ENCODE measurements at places on chromosomes 1 and 21.

DNA sequence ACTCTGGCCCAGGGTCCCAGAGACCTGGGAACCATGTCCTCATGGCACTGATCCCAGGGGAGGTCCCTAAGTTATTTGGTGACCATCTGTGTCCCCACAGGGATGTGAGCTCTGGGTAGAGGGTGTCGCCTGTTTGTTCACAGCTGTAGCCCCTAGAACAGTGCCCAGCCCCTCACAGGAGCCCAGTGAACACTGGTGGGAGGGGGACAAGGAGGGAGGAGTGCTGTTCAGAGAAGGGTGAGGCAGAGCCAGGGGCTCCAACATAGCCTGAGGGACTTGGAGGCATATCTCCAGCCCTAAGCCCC, 450.4 kb downstream of the MATN1 start:
- H3K27ac ChIP-seq, result no peak overlapping the region
- H3K27me3 ChIP-seq, result no peaks in the 10 kb centered on the region
- no peak overlapping the region for H3K4me3 ChIP-seq
- DNase-seq, result no peak
- H3K4me1 ChIP-seq, result no peaks in the 10 kb centered on the region
- H3K36me3 ChIP-seq, result no peaks in the 10 kb centered on the region

- H3K27me3 ChIP-seq, result no peaks in the 10 kb centered on the region
- H3K4me1 ChIP-seq, result no peaks in the 10 kb centered on the region
- H3K27ac ChIP-seq, result no peak overlapping the region
- H3K4me3 ChIP-seq, result no peak overlapping the region
These were observed 140.5 kb downstream of the ZBTB18 start for GRCh38 chr1:244191581-244191980.

GRCh38 chr1:47866601-47867437, 130.4 kb downstream of the TRABD2B start:
- no peak overlapping the region for H3K27ac ChIP-seq
- H3K27me3 ChIP-seq, result peaks cover 2% of the 10 kb centered on the region
- H3K4me1 ChIP-seq, result peaks cover 2% of the 10 kb centered on the region
- no peak overlapping the region for H3K4me3 ChIP-seq
- H3K36me3 ChIP-seq, result no peaks in the 10 kb centered on the region
- DNase-seq, result no peak

- no peaks in the 10 kb centered on the region for H3K27me3 ChIP-seq
- H3K4me3 ChIP-seq, result no peak overlapping the region
- H3K4me1 ChIP-seq, result no peaks in the 10 kb centered on the region
- DNase-seq, result no peak
These were observed 45.8 kb downstream of the CENPF start for GRCh38 chr1:214648801-214649200.

GRCh38 chr1:155263067-155263466, 907 bp upstream of the SCAMP3 start:
- no peak for DNase-seq
- no peak overlapping the region for H3K4me3 ChIP-seq
- H3K36me3 ChIP-seq, result peaks cover 73% of the 10 kb centered on the region
- H3K27me3 ChIP-seq, result no peaks in the 10 kb centered on the region
- H3K4me1 ChIP-seq, result peaks cover 11% of the 10 kb centered on the region

DNA sequence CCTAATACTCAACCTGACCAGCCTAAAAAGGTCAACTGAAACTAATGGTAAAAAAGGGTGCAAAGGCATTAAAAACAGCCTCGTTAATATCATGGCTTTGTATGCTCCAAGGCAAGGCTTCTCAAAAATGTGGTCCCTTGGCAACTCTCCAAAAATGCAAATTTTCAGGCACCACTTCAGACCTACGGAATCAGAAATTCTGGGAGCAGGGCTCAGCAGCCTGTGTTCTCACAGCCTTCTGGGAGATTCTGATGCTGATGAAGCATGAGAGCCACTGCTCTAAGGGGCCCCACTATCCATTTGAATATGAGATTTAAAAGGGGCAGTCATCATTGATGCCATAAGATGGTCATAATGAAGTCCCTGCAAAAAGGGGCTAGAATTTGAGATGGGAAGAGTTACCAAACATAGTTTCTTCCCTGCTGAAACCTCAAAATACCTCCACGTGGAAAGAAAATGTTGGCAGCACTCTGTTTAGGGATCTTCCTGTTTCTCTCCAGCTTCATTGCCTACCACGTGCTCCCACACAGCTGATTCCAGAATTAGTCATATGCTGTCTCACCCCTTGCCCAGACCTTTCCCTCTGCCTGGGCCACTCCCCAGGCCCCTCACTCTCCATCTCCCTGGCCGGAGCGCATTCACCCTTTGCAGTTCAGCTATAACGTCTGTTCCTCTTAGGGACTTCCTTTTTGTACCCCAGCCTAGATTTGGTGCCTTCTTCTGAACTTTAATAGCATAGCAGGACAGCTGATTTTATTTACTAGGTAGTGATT, 46.7 kb downstream of the PHC2 start:
- no peak overlapping the region for H3K27ac ChIP-seq
- no peak for DNase-seq
- no peaks in the 10 kb centered on the region for H3K27me3 ChIP-seq
- no peaks in the 10 kb centered on the region for H3K36me3 ChIP-seq
- peaks cover 12% of the 10 kb centered on the region for H3K4me1 ChIP-seq

DNA sequence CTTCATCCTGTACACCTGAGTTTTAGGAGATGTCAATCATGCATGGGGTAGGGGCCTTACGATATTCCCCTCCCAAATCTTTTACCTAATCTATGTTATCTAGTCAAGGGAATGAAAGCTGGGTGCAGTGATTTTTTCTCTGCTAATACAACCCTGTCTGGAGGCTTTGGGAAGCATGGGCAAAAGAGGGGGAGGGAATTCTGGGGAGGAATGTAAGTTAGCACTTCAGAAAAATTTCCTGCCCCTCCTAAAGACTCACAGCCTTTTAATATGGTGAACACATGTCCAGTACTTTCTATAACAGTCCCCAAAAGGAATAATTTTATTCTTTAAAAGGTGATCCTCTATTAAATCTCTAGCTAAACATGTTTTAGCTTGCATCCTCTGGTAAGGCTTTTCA, 25.6 kb upstream of the PRELP start:
- H3K27ac ChIP-seq, result no peak overlapping the region
- H3K36me3 ChIP-seq, result no peaks in the 10 kb centered on the region
- H3K4me3 ChIP-seq, result no peak overlapping the region
- peaks cover 69% of the 10 kb centered on the region for H3K27me3 ChIP-seq

- no peak overlapping the region for H3K4me3 ChIP-seq
- no peaks in the 10 kb centered on the region for H3K36me3 ChIP-seq
- H3K27me3 ChIP-seq, result no peaks in the 10 kb centered on the region
These were observed 116.3 kb downstream of the SLC30A10 start for GRCh38 chr1:219812086-219812485.
